ENCODE measurements at places on chromosomes 1 and 21. TPM values are rescaled to one million over a fixed set of nuclear protein-coding genes. Genes with fewer than 3 reads are reported as not detected.

Gene S100A14
- total RNA-seq: 0.19 TPM

Gene NECTIN4
- 0.56 TPM for total RNA-seq

Gene MAN1C1
- 6.5 TPM for total RNA-seq

Gene FAM229A
- 1.1 TPM for total RNA-seq

Gene PARP1
- total RNA-seq: 47.4 TPM

Gene SPRR1A
- not detected for total RNA-seq

Gene FOXO6
- total RNA-seq: not detected

Gene LENEP
- total RNA-seq: not detected

Gene TNFRSF14
- total RNA-seq: 10.9 TPM

Gene NUP210L
- 0.28 TPM for total RNA-seq

Gene DESI2
- 42.0 TPM for total RNA-seq

Gene ASH1L
- total RNA-seq: 21.7 TPM

Gene IL20
- total RNA-seq: not detected

Gene CELF3
- total RNA-seq: not detected

Gene AMY1A
- total RNA-seq: not detected

Gene OLFM3
- not detected for total RNA-seq

Gene AKNAD1
- total RNA-seq: 0.38 TPM

Gene LCE2B
- not detected for total RNA-seq

Gene HENMT1
- 4.2 TPM for total RNA-seq

Gene PDZK1IP1
- total RNA-seq: 0.58 TPM

Gene ITGB2
- 0.56 TPM for total RNA-seq

Gene RCSD1
- 1.7 TPM for total RNA-seq

Gene AGRN
- 25.9 TPM for total RNA-seq

Gene GBP6
- total RNA-seq: under 0.01 TPM

Gene CHD5
- total RNA-seq: under 0.01 TPM

Gene C1QB
- not detected for total RNA-seq

Gene S100A2
- 0.85 TPM for total RNA-seq

Gene SAMSN1
- not detected for total RNA-seq

Measured in regular cardiac myocyte (primary cell).